Temporal lobe (tissue), 4 donors: ENCODE measurements at places on chromosomes 2 and 18. TPM values are rescaled to one million over a fixed set of nuclear protein-coding genes. Genes with fewer than 3 reads are reported as not detected.

PLB1 gene
- total RNA-seq = 1.7 TPM

DSG1 gene
- 0.49 TPM for total RNA-seq

MARCO gene
- total RNA-seq = 0.25 TPM

TMEM163 gene
- 13.3 TPM for total RNA-seq

RGPD8 gene
- total RNA-seq = 20.9 TPM

STK25 gene
- 127 TPM for total RNA-seq

ITGA4 gene
- 5.9 TPM for total RNA-seq

HPCAL1 gene
- 21.9 TPM for total RNA-seq

POTEI gene
- under 0.01 TPM for total RNA-seq

RAB27B gene
- total RNA-seq = 22.9 TPM

SERPINB3 gene
- total RNA-seq = not detected

IL1RN gene
- total RNA-seq = not detected

REG1B gene
- not detected for total RNA-seq

CLIP4 gene
- total RNA-seq = 27.5 TPM

INPP4A gene
- 63.2 TPM for total RNA-seq

CTAGE1 gene
- total RNA-seq = not detected

MPPE1 gene
- total RNA-seq = 15.5 TPM

CHMP1B gene
- total RNA-seq = 38.8 TPM

LRRC30 gene
- not detected for total RNA-seq

PLCD4 gene
- total RNA-seq = 0.25 TPM

TUBB8B gene
- not detected for total RNA-seq

SLC4A5 gene
- 2.7 TPM for total RNA-seq

GALNT3 gene
- 3.0 TPM for total RNA-seq

SNTG2 gene
- 0.98 TPM for total RNA-seq

SUMO1 gene
- 105 TPM for total RNA-seq

PDE6D gene
- total RNA-seq = 24.6 TPM

REG3G gene
- not detected for total RNA-seq

ICOS gene
- under 0.01 TPM for total RNA-seq

LYG2 gene
- total RNA-seq = not detected

MARS2 gene
- 7.4 TPM for total RNA-seq

ANKRD30BL gene
- total RNA-seq = 8.9 TPM

FER1L5 gene
- total RNA-seq = 0.25 TPM

TMEM17 gene
- 4.4 TPM for total RNA-seq

CCDC88A gene
- 302 TPM for total RNA-seq

NDUFS1 gene
- 85.8 TPM for total RNA-seq

FOXD4L1 gene
- 0.25 TPM for total RNA-seq

SPTBN1 gene
- 361 TPM for total RNA-seq

MBOAT2 gene
- total RNA-seq = 88.3 TPM

ZC3H15 gene
- total RNA-seq = 73.3 TPM

DNPEP gene
- total RNA-seq = 11.1 TPM

BCS1L gene
- total RNA-seq = 23.6 TPM

SDC1 gene
- total RNA-seq = 4.9 TPM

TUBA3E gene
- total RNA-seq = not detected

ATOH8 gene
- total RNA-seq = 1.7 TPM

PAX3 gene
- 0.49 TPM for total RNA-seq

UGT1A6 gene
- not detected for total RNA-seq

STPG4 gene
- total RNA-seq = 0.49 TPM

SERPINB2 gene
- under 0.01 TPM for total RNA-seq

FEV gene
- not detected for total RNA-seq

OXER1 gene
- total RNA-seq = 0.25 TPM

NEU4 gene
- 1.5 TPM for total RNA-seq

FKBP1B gene
- 76.5 TPM for total RNA-seq

PROKR1 gene
- 0.25 TPM for total RNA-seq

CUL3 gene
- total RNA-seq = 108 TPM

ERCC3 gene
- total RNA-seq = 43.0 TPM

MAP3K19 gene
- total RNA-seq = 1.7 TPM

CTLA4 gene
- not detected for total RNA-seq
